Fibroblast of the aortic adventitia (primary cell): ENCODE measurements at places on chromosomes 2 and 18.

DNA sequence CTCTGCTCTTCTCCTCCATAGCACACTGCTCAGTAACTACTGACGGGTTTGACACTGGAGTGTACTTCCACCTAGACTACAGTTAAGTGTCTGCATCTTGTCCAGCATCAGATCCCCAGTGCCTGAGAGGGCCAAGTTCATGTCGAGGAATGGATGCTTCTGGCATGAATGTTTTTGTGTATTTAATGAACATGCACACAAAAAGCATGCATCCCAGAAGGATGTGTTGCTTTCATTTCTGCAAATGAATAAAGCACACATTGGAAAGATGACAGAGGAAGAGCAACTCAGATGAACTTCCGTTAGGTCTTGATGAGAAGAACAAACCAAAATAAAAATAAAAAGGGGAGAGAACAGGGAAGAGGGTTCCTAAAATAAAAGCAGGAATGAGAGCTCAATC is 27.9 kb downstream of the C2orf49 start:
- no peak for DNase-seq

GRCh38 chr2:188291142-188291616 is 495 bp upstream of the GULP1 start:
- peak; percentile 41 for DNase-seq

DNA sequence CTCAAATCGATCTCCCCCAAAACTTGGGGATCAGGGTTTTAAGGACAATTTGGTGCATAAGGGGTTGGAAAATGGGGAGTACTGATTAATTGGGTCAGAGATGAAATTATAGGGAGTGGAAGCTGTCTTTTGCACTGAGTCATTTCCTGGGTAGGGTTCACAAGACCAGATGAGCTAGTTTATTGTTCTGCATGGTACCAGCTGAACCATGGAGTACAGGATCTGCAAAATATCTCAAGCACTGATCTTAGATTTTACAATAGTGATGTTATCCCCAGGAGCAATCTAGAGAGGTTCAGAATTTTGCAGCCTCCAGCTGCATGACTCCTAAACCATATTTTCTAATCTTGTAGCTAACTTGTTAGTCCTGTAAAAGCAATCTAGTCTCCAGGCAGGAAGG is 73.1 kb downstream of the CPO start:
- DNase-seq = peak; percentile 12

DNA sequence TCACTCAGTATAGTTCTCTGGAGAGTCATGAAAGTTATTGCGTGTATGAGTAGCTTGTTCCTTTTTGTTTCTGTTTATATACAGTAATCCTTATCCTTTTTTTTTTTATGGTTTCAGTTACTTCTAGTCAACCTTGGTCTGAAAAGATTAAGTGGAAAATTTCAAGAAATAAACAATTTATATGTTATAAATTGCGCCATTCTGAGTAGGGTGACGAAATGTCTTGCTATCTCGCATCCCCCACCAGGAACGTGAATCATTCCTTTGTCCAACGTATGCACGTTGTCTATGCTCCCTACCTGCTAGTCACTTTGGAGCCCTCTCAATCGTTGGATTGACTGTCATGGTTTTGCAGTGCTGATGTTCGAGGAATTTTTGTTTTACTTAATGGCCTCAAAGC is 60.4 kb downstream of the FAM117B start:
- no peak for DNase-seq

DNA sequence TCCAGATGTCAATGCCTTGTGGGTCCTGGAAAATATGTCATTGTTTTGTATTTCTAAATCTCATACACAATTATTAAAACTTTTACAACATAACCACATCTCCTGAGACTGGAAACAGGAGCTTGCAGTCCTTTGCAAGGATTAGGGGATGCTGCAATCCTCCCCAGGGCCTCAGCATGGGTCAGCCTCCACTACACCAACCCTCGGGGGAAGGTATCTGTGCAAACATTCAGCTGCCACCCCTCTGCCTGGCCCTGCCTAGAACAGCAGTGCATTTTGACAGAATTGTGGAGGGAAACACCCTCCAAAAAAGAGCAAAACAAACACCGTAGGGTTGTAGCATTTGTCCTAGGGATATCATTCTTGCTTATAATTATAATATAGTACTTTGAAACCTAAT is 4.2 kb upstream of the UPP2 start:
- DNase-seq = no peak

DNA sequence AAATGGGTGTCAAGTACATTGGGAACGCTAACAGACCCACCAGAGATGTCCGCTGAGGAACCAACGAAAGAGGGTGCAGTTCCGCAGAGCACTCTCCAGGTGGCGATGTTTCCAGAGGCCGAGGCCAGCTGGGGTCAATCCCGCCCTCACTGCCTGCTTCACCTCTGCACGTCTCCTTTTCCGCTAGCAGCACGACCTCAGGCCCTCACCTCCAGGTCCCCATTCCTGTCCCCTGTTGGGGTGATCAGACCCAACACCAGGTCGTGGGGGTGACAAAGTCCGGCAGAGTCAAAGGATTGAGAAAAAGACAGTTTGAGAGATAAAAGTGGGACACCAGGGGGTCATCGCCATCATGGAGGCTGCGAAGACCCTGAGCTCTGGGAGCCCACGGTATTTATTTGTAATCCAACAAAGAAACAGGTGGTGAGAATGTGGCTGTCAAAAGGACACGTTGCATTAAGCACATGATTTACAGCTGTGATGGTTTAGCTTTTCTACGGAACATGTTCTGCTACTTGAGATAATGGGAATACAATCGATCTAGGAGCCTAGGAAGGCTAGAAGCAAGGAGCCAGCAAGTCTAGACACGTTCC is 27.3 kb downstream of the ZAP70 start:
- DNase-seq = peak; percentile 33

DNA sequence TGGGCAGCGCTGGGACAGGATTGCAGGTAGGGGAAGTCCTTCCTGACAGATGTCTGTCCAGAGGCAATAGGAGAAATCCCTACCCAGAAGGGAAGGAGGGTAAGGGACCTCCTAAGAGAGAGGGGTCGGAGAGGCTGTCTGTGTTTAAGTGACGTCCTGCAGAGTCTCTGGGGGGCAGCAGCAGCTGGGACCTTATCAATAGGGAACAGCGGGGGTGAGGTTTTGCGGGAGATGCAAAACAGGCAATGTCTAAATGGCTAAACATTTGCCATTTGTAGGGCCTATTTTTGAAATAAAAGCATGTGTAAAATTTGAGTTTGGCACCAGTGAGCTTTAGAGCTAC is 108.7 kb upstream of the HS6ST1 start:
- DNase-seq = no peak

DNA sequence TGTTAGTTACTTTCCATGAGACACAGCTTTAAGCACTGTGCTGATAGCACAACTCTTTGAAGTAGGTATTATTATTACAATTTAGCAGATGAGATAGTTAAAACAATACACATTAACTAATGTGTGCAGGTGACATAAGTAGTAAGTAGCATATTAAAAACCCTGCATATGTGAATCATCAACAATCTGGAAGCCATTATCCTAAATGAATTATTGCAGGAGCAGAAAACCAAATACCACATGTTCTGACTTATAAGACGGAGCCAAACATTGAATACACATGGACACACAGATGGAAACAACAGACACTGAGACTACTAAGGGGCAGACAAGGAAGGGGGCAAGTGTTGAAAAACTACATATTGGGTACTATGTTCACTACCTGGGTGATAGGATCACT is 300.3 kb upstream of the GULP1 start:
- DNase-seq = no peak

GRCh38 chr2:64263315-64263714 is 119.1 kb upstream of the PELI1 start:
- DNase-seq = peak; percentile 62

- DNase-seq = no peak
These were observed 4.1 kb upstream of the RBM45 start for GRCh38 chr2:178108176-178108575.

GRCh38 chr2:82259551-82259950 is 1955.0 kb upstream of the LRRTM1 start:
- DNase-seq = no peak

GRCh38 chr18:31275722-31276463 is 42.1 kb upstream of the DSG1 start:
- no peak for DNase-seq
